Fibroblast of villous mesenchyme (primary cell): ENCODE measurements at places on chromosomes 16 and 17.

GRCh38 chr16:68915589-68915988, 72.3 kb downstream of the TANGO6 start:
- no peak for DNase-seq

DNA sequence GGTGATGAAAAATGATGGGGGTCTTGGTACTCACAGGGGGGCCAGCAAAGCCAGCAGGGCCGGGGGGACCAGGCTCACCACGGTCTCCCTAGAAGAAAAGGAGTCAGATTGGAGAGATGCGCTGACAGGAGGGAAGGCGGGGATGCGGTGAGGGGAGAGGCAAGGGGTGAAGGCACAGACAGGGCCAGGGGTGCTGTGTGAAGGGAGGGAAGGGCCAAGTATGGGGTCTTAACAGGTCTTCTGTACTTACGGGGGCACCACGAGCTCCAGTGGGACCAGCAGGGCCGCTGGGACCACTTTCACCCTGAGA, 11.2 kb downstream of the COL1A1 start:
- DNase-seq: no peak

GRCh38 chr17:9944704-9945103, 39.6 kb upstream of the RCVRN start:
- no peak for DNase-seq

- no peak for DNase-seq
Measured at GRCh38 chr16:55700961-55701360, 45.2 kb downstream of the SLC6A2 start.

GRCh38 chr16:67213197-67214019, 13.5 kb upstream of the TMEM208 start:
- DNase-seq: no peak

- DNase-seq: no peak
Measured at GRCh38 chr17:7552621-7553051, 3.8 kb downstream of the TNFSF12 start.

DNA sequence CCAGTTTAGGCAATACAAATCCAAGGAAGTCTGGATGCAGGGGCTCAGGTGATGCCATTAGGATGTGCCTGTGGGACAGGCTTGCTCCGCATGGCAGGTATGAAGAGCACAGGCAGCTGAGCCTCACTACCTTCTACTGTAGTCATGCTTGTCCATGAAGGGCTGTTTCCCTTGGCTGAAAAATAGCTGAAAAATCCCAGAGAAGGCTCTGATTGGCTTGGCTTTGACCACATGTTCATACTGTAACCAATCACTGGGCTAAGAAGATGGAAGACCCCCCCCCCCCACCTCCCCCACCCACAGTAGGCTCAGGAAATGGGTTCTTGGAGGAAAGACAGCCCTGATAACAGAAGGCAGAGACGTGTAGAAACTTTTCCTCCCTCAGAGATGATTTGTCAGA, 66.5 kb upstream of the LGALS9 start:
- DNase-seq: no peak
